Cardiac fibroblast (primary cell): ENCODE measurements at places on chromosomes 7 and 10.
A peak's percentile ranks its signal among the peaks of the same experiment; 100 is the strongest.

DNA sequence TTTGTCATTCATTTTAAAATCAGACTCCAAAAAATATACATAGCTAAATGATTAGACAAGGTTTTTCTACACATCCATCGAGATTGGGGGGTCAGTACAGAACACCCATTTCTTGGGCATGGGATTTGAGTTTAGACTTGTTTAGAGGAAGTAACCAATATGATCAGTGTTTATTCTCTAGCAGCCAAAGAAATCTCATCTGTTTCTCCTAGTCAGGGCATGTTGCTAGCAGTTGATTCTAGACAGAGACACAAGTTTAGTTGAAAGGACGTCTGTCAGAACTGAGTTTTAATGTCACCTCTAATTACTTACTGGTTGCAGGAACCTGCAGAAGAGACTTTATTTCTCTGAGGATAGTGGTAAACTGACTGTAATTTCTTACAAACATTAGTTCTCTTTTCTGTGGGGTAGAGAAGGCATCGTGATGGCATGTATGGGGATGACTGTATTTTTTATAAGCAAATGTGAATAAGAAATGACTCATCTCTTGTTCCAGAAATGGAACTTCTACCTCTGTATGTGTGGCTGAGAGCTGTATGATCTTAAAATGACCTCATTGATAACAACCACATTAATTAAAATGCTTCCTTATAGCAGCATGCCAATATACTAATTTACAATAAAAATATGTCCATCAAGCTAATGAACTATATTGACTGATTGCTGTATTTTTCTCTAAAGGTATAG is 30.6 kb upstream of the RHOBTB1 start:
- DNase-seq: no peak

- DNase-seq: peak; percentile 96
Observed at GRCh38 chr10:125083576-125083920, 76.8 kb downstream of the CTBP2 start.

- DNase-seq: no peak
Observed at GRCh38 chr10:28769091-28769604, 91.8 kb downstream of the BAMBI start.

GRCh38 chr7:92881091-92881485 is 44.7 kb upstream of the CDK6 start:
- no peak for DNase-seq

DNA sequence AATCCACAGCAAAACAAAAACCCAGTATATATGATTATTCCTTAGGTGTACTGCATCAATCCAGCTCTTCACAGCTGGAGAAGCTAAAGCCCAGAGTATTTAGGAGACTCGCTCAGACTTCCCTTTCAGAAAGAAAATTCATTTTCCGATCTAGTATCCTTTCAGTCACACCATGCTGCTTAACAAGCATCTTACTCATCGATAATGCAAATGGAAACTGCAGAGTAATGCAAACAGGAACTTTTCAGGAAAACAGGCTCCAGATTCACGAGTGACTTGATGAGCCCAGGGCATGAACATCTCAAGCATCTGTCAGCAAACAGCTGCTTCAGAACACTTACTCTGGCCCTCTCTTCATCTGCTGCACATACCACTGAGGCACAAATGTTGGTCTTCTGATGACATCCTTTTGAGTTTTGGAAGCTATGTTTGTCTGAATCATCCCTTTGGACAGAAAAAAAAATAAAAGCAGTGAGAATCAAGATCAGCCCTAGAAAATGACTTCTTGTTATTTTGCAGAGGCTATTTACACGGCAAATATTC is 24.9 kb upstream of the ZC3HAV1L start:
- no peak for DNase-seq

- no peak for DNase-seq
Observed at GRCh38 chr7:115153769-115154477, 232.0 kb downstream of the MDFIC start.

DNA sequence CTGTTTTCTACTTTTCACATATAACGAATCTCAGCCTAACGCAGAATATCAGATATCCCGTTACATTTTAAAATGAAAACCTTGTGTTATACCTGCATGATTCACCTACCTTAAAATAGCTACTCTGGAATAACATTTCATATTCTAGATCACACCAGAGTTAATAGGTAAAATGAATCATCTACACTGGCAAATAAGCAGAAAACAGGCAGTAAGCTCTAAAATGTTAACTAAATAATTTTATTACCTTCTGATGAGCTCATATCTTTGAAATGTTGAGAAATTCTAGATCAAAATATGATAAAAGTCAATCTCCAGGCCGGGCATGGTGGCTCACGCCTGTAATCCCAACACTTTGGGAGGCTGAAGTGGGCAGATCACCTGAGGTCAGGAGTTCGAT is 71.3 kb downstream of the CPEB3 start:
- DNase-seq: no peak

- DNase-seq: no peak
Observed at GRCh38 chr7:73358590-73359275, 30.8 kb downstream of the FKBP6 start.

- no peak for DNase-seq
Observed at GRCh38 chr10:21385996-21386585, 139.4 kb downstream of the SKIDA1 start.

DNA sequence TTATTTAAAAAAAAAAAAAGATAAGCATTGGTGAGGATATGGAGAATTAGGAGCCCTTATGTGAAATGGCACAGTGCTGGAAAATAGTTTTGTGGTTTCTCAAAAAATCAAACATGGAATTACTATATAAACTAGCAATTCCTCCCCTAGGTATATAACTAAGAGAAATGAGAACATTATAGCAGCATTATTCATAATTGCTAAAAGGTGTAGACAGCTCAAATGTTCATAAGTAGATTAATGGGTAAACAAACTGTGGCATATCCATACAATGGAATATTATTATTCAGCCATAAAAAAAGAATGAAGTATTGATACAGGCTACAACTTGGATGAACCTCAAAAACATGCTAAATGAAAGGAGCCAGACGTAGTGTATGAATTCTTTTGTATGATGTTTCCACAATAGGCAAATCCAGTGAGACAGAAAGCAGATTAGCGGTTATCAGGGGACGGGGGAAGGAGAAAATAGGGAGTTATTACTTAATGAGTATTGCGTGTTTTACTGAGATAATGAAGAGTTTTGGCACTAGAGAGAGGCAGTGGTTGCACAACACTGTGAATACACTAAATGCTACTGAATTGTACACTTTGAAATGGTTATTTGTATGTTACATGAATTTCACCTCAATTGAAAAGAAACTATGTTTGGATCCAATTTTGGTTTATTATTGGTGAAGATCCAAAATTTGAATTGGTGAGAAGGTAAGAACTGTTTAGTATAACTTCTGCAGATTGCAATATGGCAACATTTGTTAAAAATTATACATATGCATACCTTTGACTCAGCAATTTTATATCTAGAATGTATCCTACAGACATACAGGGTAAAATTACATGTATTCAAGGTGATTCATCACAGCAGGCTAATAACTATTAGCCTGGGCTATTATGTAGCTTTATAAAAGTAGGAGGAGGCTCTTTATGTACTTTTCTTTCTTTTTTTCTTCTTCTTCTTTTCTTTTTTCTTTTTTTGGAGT is 69.7 kb downstream of the VCL start:
- DNase-seq: peak; percentile 90

DNA sequence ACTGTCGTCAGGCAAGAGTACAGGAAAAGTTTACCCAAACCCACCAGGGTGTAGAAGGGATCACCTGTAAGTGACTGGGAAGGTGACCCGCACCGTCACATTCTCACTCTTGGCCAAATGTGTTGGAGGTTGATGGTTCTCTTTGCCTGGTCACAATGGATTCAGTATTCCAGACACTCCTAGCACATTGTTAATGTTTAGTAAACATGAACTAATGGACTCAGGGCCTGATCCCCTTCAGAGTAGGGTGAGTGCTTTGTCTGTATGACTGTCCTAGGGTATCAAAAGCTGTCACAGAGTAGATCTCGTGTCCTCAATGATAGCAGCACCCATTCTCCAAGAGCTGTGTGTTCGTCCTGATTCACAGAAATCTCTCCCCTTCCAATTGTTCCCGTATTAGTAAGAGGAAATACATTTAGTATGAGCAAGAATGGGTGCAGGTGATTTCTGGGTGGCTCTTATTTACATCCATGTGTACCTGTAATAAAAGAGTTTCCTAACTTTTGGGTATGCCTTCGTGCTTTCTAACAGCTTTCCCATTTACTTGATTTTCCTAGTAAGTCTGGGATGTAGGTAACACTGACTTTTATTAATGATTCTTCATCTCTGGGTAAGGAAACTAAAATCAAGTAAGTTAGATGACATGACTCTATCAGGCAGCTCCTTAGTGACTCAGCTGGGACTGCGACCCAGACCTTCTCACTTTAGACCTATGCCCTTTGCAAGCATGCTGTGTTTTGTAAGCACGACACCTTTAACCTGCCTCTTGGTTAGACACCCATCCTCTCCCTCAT is 4.7 kb downstream of the EEPD1 start:
- no peak for DNase-seq

DNA sequence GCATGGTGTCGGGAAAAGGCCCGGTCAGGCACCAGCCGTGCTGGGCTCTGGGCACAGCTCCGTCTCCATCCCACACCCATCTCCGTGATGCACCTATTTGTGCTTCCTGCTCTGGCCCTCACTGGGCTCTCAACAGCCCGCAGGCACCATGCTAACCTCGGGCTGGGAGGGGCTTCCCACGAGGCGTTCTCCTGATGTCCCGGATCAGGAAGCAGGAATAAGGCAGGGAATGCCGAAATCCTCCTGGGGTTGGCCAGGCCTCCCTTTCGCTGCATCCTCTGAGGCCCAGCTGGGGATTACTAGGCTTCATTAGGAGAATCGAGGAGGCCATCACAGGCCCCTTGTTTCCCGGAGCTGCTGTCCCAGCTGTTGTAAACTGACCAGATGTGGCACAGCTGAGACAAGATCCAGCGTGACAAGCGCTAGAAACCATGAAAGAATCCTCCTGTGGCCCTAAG is 72.0 kb downstream of the FAM53B start:
- DNase-seq: no peak

DNA sequence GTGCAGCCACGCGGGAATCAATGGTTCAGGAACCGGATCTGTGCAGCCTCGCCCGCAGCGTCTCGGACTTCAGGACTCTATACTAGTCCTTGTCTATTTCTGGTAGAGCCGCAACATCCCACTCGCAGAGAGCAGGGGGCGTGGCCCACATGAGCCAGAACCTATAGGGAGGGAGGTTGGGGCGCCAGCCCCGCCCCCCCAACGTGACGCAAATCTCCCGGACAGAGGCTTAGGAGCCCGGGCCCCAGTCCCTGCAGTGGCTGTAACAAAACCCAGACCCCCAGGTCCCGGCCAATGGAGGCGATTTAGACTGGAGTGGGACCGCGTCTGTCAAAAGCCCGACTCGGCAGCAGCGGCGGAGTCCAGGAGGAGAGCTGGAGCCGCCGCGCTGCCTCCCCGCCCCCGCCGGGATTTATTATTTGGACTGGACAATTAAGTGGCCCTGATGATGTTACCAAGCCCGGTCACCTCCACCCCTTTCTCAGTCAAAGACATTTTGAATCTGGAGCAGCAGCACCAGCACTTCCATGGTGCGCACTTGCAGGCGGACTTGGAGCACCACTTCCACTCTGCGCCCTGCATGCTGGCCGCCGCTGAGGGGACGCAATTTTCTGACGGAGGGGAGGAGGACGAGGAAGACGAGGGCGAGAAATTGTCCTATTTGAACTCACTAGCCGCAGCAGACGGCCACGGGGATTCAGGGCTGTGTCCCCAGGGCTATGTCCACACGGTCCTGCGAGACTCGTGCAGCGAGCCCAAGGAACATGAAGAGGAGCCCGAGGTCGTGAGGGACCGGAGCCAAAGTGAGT is at the start of gene NKX2-3:
TSS of gene NKX2-3 (plus strand) at position 256 of the 809 bp plus-strand sequence. CDS start at position 446, 190 bp downstream.
- DNase-seq: peak; percentile 36

- DNase-seq: peak; percentile 86
Observed at GRCh38 chr7:19284596-19285300, 139.5 kb upstream of the FERD3L start.

- no peak for DNase-seq
Observed at GRCh38 chr10:104056619-104057273, 28.9 kb downstream of the COL17A1 start.

DNA sequence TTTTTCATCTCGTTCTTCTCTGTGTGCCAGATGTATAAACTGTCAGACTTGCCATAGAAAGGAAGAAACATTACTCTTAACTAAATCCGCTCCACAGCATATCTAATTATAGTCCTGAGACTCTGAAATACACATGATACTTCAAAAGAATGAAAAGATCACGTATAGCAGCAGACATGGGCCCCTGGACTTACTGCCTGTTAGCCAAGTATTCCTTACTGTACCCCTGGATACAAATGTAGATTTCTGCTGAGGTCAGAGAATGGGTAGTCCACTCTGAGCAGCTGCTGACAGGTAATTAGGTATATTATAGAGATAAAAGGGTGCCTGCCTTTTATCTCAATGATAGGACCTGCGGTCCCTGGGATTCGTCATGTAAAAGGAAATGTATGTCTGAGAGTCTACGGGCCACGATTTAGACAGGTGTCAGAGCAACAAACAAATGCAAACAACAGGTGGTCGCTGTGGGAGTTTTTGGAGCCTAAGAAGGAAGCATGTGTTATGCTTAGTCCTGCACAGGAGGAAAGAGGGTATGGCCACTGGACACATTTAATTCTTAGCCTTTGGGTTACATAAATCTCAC is 69.4 kb downstream of the VOPP1 start:
- DNase-seq: no peak

DNA sequence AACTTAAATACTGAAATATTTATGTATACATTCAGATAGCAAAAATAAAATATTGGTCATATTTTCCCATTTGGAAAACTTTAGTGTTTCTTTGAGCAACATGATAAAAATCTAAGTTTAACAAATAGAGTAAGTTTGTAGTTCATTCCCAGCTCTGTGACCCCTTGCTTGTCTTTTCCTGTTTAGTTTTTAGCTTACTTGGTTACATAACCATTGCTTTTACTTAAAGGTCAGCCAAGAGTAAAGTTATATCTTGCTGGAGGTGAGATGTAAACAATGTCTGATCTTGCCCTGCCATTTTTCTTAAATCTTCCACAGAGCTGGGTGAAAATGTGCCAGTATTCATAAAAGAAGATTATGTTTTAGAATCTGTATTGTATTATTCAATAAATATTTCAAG is 46.7 kb upstream of the MDFIC start:
- no peak for DNase-seq

GRCh38 chr10:87867453-87867852 is 4.0 kb downstream of the PTEN start:
- DNase-seq: no peak

GRCh38 chr10:121681997-121682687 is 83.9 kb upstream of the FGFR2 start:
- DNase-seq: no peak

DNA sequence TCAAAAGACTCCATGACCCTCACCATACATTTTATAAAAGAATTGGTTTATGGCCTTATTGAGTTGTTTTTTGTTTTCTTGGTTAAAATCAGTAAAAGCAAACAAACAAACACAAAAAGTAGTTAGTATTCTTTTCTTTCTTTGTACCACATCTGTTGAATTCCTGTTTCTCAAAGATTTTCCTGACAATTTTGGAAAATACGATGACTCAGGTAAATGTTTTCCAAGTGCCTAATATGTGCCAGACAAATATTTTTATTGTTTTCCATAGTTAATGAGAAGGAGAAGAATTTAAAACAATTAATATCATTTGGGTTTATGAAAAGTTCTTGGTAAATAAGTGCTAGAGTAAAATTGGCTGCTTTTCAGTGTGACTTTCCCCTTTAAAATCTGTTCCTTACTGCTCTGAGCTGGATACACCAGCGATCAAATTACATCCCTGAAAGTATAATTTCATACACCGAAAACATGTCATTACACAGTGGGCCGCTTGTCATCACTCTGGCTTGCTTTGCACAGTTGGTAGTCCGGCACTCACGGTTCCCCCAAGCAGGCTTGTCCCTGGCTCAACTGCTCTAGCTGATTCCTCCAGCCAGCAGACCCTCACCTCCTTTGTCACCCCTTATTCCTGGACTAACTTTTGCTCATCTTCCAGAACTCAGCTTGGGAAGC is 80.5 kb downstream of the TBXAS1 start:
- peak; percentile 82 for DNase-seq
